DND-41 (cell line): ENCODE measurements at places on chromosomes 3 and 15.
A peak's percentile ranks its signal among the peaks of the same experiment; 100 is the strongest.

DNA sequence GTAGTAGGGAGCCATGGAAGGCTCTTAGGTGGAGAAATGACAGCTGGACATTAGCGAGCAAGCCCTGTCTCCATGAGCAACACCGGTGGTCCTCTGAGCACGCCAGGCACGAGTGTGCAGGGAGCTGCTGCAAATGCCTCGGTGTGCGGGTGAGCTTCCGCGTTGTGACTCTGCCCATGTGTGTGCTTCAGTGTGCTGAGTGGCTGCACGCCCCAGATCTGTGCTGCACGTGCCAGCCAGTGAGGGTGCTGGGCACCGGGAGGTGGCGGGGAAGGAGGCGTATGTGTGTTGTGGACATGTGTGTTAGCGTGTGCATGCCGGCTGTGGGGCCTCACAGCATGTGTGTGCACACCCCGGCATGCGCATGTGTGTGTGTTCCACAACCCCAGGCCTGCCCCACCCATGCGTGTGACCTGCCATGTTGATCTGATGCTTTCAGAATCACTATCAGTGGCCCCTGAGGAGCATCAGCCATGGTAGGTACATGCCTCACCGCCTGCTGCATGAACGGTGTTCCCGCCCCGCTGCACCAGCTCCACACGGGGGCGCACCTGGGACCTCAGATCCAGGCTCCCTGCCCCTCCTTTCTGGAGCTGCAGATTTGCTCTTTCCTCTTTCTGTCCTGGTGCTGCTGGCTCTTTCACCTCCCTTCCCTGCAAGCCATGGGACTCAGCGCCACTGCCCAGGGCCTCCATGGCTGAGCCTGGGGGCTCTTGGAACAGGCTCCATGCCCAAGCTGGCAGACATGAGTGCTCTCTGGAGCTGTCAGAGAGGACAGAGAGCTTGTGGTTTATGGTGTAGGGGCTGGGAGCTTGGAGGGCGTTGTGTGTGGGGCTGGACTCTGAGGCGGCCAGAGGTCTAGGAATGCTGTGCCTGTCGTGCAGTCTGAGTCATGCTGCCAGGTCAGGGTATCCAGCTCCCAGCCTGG is 169.4 kb downstream of the TBC1D2B start:
- peak; percentile 44 for DNase-seq
- no peak overlapping the region for H3K4me3 ChIP-seq
- H3K27me3 ChIP-seq = no peaks in the 10 kb centered on the region
- no peak overlapping the region for H3K27ac ChIP-seq
- peaks cover 4% of the 10 kb centered on the region for H3K4me1 ChIP-seq
- H3K36me3 ChIP-seq = no peaks in the 10 kb centered on the region

DNA sequence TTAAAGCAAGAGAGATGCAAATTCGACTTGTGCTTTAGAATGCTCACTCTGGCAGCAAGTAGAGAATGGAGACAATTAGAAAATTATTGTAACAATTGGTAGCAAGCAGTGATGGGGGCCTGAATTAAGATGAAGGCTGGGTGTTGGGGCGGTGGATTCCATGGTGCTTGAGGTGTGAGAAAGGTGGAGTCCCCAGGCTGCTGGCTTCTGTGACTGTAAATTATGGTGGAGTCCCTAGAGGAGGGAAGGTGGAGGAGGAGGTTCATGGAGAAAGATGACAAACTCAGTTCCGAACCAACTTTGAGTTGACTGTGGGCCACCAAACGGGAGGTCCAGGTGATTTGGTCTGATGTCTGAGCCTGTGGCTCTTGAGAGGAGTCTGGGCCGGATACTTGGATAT is 10.7 kb upstream of the SMAD3 start:
- H3K27ac ChIP-seq = no peak overlapping the region
- H3K4me3 ChIP-seq = no peak overlapping the region
- no peaks in the 10 kb centered on the region for H3K36me3 ChIP-seq
- peaks cover 3% of the 10 kb centered on the region for H3K27me3 ChIP-seq

DNA sequence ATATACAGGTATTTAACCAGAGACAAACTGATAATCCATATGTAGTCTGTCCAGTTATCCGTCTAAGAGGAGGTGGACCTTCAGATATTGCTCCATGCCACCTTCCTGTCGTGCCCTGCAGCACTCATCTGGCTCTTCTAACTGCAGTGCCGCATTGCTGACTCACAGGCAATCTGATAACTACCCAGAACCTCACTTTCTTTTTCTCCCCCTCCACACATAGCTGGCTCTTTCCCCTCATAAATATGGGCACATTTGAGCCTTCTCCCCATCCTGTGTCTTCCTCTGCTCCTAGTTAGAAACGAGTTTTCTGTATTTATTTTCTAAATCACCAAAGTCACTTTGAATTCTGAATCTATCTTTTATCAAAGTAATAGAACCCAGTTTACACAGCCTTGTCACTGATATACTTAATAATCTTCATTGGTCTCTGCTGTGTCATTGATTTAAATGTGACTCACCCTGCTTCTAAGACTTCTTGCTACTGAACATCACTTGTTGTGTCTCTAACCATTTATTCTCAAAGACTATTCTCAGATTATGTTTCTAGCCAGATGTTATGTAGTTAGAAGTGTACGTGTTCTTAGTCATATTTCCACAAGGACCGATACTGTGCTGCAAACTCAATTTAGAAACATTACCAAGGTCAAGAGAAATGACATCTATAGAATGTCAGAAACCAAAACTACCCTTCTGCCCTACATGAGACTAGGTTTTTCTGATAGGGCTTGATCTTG is 17.4 kb upstream of the KCNMB2 start:
- H3K27ac ChIP-seq = no peak overlapping the region
- H3K27me3 ChIP-seq = no peaks in the 10 kb centered on the region
- no peak for DNase-seq
- no peak overlapping the region for H3K4me3 ChIP-seq
- no peaks in the 10 kb centered on the region for H3K36me3 ChIP-seq

- peaks cover 5% of the 10 kb centered on the region; the same call in 1 of the 2 replicates for H3K36me3 ChIP-seq
- H3K27me3 ChIP-seq = no peaks in the 10 kb centered on the region
- no peak for DNase-seq
- no peaks in the 10 kb centered on the region for H3K4me1 ChIP-seq
Observed at GRCh38 chr3:120689395-120689794, 7.4 kb upstream of the HGD start.

DNA sequence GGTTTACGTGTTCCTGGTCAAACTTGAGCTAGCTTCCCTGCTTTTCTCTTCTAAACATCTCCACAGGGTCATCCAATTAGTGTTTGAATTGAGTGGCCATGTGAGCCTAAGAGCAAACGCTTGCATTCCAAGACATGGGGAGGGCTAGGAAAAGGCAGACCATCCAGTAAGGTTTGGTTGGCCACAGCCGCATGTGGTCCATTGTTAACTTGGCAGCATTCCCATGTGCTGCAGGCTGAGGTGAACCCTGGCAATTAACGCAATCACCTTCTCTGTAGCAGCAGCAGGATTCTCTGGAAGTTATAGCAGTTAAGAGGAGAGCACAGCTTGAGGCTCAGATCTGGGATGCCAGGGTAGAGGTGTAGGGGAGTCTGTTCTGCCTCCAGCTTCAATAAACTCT is 502.2 kb upstream of the LMCD1 start:
- H3K27me3 ChIP-seq = peaks cover 23% of the 10 kb centered on the region
- H3K27ac ChIP-seq = no peak overlapping the region
- no peaks in the 10 kb centered on the region for H3K36me3 ChIP-seq
- no peaks in the 10 kb centered on the region for H3K4me1 ChIP-seq
- H3K4me3 ChIP-seq = no peak overlapping the region
- no peak for DNase-seq
